ENCODE measurements at places on chromosomes 4 and X.

- no peak for DNase-seq
These were observed 115.1 kb downstream of the SLC39A8 start for GRCh38 chr4:102230194-102230593.

DNA sequence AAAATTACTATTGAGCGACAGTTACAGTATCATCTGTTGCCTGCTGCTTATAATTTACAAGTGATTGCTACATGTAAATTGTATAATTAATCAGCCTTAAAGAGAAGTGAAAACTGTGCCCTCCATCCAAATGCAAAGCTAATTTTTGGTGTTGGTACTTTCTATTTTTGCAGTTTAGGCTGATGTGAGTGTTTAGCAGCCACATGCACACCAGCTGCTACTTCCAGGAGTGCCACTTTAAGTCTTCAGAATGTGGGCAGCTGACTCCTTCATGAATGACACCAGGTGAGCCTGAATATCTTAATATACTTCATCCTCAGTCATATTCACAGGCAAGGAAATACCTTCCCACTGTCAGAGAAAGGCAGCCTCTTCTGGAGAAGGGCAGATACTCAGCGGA lies 149.8 kb upstream of the RASGEF1B start:
- no peak for DNase-seq

DNA sequence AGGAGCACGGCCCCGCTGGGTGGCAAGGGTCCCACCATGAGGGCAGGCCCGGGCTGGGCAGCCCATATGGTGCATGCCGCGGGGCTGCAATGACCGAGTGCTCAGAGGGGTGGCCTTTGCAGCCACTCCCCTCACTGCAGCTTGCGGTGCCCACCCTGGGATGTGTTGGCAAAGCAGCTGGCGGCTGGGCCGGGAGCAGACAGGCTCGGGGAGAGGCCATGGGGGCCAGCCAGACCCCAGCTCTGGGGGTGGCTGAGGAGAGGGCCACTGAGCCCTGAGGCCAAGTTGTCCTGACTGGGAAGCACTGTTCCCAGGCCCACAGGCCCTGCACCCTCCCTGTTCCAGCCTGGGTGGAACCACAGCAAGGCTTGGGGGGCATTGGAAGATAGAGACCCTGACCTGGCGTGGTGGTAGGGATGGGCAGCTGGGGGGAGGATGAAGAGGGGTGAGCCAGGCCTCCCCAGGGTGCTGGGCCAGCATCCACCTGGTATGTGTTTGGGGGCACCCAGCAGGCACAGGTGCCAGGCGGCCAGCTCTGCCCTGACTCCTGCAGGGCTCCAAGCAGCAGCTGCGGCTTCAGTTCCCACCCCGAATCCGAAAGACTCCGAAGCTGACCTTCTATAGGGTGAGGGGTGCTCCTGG lies 18.4 kb upstream of the RNF4 start:
- no peak for DNase-seq

DNA sequence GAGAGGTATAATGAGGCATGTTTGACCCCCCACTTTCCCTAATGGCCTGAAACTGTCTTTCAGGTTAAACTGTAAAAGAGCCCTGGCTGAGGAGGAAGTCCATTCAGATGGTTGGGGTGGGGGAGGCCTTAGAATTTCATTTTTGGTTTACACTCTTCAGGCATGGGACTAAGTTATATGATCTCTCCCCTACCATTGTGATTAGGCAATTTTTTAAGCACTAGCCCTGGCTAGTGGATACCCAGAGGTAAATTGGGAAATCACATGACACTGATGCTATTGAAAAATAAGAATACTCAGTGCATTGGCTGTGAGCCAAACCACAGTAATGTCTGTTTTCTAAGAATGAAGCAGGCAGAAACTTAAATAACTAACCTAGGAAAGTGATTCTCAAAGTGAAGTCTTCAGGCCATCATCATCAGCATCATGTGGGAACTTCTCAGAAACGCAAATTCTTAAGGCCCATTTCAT lies 149.7 kb downstream of the RRAGB start:
- no peak for DNase-seq

DNA sequence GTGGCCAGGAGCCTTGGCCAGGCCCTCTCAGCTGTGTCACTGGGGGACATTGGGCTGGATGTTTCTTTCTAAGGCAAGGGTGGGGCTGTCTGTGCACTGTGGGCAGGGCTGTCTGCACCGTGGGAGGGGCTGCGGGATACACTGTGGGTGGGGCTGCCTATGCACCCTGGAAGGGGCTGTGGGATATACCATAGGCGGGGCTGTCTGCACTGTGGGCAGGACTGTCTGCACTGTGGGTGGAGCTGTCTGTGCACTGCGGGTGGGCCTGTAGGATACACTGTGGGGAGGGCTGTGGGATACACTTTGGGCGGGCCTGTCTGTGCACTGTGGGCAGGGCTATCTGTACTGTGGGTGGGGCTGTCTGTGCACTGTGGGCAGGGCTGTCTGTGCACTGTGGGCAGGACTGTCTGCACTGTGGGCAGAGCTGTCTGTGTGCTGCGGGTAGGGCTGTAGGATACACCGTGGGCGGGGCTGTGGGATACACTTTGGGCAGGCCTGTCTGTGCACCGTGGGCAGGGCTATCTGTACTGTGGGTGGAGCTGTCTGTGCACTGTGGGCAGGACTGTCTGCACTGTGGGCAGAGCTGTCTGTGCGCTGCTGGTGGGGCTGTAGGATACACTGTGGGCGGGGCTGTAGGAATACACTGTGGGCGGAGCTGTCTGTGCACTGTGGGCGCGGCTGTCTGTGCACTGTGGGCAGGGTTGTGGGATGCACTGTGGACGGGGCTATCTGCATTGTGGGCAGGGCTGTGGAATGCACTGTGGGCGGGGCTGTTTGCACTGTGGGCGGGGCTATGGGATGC lies 31.1 kb downstream of the ACOX3 start:
- no peak for DNase-seq

- no peak for DNase-seq
These were observed 136.7 kb upstream of the POF1B start for GRCh38 chrX:85516131-85516530.

GRCh38 chr4:33628296-33628695 lies 2616.0 kb downstream of the ARAP2 start:
- no peak for DNase-seq

DNA sequence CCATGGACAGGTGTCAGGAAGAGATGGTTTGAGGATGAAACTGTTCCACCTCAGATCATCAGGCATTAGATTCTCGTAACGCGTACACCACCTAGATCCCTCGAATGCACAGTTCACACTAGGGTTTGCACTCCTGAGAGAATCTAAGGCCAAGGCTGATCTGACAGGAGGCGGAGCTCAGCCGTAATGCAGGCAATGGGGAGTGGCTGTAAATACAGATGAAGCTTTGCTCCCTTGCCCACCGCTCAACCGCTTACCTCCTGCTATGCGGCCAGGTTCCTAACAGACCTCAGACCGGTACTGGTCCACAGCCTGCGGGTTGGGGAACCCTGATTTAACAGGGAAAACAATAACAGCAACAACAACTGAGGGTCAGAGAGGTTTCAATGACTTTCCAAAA lies 2.0 kb upstream of the TEC start:
- no peak for DNase-seq

GRCh38 chr4:168164915-168165548 lies 72.7 kb downstream of the ANXA10 start:
- no peak for DNase-seq

DNA sequence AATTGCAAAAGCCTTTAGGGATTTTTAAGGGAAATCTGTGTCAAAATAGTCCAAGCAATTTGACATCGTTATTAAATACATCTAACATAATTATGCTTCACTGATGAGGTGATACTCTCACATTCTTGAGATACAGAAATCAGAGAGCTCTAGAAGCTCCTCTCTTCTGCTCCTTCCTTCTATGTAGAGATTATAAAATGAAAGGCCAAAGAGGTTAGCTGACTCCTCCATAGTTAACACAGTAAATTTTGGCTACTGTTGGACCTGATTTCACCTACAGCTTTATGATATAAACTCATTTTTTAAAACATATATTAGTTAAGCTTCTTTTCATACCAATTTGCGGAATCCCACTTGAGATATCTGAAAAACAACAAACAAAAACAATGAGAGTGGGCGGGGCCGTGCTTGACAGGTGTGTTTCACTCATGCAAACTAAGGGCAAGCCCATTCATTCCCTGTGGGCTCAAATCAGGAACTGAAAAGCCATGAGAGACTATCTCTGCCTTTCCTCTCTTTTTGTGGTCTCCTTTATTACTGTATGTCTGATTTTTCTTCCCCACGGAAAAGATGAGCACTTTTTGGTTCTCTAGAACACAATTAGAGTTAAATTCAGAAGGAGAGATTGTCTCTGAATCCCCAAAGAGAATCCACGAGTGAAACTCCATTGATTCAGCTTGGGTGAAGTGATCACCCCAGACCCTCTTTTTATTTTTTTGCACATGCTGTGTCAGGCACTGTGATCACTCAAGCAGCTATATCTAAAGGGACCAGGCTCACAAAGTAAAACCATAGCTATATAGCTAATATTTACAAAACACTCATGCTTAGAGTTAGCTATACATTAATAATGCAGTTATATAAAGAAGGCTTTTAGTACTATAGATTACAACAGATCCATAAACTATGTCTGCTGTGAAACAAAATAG lies 566.3 kb downstream of the IL15 start:
- no peak for DNase-seq

DNA sequence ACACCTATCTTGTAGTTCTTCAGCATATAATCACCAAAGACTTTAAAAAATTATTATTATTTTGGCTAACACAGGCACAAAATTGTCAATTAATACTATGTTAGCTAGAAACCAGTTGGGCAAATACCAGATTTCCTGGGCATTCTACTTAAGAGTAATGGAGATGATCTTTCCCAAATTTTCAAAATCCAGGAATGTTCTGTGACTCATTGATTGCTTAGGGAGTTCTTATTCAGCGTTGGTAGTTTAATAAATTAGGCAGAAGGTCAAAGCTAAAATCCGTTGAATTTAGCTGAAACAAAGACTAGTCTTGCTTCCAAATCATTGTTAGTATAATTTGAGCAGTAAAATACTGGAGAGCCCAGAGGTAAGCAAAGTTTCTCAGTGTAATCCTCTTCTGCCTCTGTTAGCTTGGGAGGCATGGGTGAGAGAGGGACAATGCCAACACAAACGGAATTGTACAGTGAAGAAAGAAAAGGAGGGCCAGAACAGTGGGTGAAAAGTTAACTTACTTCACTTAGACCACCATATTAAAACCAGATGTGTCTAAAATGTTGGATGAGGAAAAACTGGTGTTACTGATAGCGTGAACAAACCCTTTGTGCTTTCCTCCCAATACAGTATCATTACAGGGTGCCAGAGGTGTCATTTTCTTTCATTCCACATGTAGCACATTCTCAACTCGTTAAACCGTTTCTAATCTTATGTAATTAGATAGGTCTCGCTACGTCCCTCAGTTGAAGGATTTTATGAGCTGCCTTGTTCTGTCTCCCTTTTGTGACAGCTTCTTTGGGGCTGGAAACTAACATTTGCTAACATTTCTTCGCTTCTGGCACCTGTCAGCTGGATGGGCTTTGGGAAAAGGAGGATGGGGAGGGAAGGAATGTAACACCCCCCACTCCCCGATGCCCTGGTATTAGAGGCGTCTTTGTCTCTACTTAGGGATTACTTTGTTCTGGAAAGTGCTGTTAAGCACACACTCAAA lies 87.4 kb upstream of the CITED1 start:
- no peak for DNase-seq

DNA sequence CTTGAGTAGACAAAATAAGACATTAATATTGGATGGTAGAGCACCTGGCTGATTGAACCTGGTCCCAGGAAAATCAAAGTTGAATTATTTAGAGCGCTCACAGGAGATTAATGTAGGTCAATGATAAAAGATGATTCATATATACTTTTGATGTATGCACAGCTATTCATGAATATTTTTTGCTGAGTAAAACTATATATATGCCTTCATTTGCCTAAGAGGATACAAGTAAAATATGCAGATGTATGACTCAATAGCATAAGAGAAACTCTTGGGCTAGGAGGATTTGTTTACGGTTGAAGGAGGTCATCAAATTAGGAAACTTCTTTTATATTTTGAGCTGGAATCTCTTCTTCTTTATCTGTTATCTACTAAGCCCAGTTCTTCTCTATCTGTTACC lies 202.7 kb upstream of the HS3ST1 start:
- DNase-seq, result no peak

DNA sequence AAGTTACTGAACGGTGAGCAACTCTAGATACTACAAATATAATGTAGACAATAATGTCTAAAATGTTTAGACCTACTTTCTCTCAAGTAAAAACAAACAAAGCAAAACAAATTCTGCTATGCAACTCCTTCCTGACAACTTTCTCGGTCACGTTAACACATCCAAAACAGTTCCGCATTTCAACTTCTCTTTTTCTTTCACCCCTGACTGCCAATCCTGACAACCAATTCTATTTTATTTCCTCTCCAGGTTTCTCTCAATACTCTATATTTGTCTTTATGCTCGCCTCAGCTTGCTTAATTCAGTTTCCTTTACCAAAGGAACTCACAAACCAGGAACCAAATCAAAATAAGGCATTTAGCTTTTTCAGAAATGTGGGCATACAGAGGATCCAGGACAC lies 513.0 kb downstream of the FSTL5 start:
- DNase-seq, result no peak

- DNase-seq, result no peak
These were observed 58.5 kb upstream of the PRDM8 start for GRCh38 chr4:80138551-80139538.

GRCh38 chr4:76024065-76024464 lies 768 bp upstream of the CXCL10 start:
- DNase-seq, result no peak

DNA sequence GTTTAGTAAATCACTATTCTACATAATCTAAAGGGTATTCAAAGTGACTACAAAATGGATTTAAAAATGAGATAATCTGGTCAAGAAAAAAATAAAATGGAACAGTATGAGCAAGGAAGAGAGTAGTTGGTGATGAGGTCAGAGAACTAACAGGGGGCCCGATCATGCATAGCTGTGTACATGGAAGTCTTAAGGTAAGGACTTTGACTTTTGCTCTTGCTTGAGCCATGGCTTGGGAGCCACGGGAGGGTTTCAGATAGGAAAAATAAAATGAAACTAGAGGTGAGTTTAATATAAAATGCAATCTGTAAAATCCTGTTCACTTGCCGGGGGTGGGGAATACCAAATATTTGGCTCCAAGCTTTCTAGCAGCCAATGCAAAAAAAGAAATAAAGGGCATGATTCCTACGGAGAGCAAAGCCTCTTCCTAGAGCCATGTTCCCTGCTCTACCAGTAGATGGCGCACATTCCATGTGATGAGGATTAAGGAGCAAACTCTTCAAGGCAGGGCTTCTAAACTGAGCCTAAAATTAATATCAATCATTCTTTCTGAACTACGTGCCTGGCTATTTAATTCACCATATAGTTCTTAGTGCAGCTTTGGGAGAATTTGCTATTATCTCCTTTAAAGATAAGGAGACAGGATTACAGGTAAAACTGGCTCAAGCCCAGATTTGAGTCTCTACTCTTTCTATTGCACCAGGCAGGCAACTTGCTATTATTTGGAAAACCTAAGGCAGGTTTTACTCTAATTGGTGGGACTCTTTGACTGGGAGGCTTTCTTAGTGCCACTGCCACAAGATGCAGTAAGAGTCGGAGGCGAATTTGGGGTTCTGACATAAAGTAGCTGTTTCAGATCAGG lies 6.8 kb upstream of the CLCN5 start:
- no peak for DNase-seq

GRCh38 chrX:121781991-121782390 lies 734.6 kb downstream of the GLUD2 start:
- DNase-seq, result no peak

- no peak for DNase-seq
These were observed 376.0 kb downstream of the BCOR start for GRCh38 chrX:39721566-39722279.

All from stimulated activated CD4-positive, alpha-beta T cell treated with anti-CD3 and anti-CD28 coated beads, Interleukin-15, amount 100 ng/mL, for 1 hour (primary cell).